ENCODE measurements at places on chromosomes 6 and 20.
A peak's percentile ranks its signal among the peaks of the same experiment; 100 is the strongest.

DNA sequence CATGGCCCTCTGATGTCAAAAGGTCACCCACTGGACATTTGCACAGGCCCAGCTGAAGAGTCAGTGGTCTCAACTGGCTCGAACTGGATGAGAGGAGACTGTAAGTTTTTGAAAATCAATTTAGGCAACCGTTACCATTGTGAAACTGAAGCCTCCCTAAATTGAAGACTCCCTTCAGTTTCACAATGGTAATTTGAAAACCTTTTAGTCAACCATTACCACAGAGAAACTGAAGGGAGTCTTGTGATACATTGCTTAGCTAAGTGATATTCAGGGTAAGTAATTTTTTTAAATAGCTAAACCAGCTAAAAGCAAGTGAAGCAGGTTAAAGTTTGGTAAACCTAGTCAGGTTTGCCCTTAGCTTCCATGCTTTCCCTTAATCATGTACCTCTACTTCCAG, 197.3 kb upstream of the NT5E start:
- DNase-seq = no peak

- no peak for DNase-seq
Measured at GRCh38 chr6:33212857-33213165, 4.5 kb downstream of the RING1 start.

DNA sequence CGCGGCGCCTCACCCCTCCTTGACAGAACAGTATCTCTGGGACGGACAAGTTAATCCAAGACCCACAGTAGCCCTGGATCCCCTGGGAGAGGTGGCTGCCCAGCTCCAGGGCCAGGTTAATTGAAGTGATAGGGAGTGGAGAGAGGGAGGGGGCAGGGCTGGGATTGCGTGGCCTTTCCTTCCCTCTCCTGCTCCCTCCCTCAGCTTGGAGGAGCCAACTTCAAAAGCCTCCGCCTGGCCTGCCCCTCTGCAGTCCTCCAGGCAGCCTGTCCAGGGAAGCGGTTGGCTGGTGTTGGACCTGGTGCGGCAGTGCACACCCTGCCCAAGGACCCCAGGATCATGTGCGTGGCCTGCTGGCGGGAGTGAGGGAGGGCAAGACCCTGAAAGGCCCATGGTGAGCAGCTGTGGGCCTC, at the start of gene C20orf204:
TSS of gene C20orf204 (plus strand) at position 250 of the 413 bp plus-strand sequence. CDS start at position 392, 142 bp downstream.
- DNase-seq = no peak

DNA sequence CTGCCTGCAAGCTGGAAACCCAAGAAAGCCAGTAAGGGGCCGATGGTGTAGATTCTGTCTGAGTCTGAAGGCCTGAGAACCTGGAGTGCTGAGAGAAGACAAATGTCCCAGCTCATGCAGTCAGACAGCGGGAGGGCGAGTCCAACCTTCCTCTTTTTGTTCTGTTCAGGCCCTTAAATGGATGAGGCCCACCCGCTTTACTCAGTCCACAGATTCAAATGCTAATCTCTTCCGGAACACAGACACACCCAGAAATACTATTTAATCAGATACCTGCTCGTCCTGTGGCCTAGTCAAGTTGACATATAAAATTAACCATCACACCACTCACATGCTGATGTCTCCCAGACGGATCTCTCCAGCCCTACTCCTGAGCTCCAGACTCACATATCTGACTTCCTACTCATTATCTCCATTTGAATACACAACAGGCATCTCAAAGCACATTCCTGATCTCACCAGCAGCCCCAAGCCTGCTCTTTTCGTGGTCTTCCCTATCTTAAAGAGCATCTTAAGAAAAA, 26.7 kb upstream of the SRC start:
- no peak for DNase-seq

DNA sequence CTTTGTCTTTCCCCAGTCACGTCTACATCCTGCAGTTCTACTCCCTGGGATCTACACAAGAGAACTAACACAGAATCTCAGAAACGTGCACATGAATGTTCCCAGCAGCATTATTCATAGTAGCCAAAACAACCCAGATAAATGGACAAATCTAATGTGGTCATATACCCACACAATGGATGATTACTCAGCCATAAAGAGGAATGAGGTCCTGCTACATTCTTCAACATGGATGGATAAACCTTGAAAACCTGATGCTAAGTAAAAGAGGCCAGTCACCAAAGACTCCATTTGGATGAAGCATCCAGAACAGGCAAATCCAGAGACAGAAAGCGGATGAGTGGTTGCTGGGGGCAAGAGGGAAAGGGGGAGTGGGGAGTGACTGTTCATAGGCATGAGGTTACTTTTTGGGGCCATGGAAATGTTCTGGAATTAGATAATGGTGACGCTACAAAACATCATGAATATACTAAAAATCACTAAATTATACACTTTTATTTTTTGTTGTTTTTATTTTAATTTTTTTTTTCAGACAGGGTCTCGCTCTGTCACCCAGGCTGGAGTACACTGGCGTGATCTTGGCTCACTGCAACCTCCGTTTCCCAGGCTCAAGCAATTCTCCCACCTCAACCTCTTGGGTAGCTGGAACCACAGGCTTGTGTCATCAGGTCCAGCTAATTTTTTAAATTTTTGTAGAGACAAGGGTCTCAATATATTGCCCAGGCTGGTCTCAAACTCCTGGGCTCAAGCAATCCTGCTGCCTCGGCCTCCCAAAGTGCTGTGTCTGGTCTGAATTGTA, 50.8 kb upstream of the DSN1 start:
- DNase-seq = no peak

DNA sequence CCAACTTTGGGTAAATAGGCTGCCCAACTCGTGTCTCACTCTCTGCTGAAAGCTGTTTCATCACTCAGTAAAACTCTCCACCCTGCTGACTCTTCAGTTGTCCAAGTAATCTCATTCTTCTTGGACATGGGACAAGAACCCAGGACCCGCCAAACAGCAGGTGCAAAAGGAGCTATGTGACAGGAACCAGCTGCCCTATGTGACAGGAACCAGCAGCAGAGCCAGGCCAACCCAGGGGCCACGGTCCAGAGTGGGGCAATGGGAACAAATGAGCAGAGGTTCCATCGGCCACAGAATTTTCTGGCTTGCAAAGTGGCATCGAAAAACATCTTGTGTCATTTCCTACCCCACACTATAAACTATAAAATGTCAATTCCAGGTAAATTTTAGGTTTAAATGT, 56.5 kb downstream of the MOXD1 start:
- no peak for DNase-seq

DNA sequence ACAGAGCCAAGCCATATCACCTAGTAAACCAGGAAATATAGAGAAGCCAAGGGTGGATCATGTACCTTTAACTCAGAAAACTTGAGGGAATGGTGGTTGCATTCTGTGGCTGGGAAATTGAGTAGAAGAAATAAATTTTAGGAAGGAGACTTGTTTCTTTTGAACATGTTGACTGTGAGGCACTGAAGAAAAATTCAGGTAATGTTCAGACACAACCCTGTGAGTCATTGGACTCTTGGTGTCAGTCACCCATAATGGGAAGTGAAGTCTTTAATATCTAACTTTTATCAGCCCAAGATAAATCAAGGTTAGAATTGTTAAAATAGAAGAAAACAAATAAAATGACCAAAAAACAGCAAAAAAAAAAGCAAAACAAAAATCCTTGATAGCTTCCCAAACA, 98.8 kb upstream of the GRIK2 start:
- no peak for DNase-seq

DNA sequence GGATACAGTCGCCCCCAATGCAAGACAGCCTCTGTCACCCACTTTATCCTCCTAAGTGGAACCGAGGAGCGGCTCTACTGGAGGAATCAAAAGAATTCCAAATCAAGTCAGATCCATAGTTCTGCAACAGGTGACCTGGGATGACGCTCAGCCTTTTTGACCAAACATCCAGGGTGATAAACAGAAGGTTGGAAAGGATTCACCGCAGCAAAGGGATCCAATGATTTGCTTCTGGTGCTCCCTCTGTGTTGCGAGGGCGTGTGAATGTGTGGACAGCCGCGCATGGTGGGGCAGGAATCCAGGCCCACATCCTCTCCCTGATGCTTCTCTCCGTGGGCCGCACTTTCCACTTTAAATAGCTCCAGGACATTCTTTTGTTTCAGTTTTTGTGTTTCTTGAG, 116.8 kb upstream of the CDH4 start:
- no peak for DNase-seq

- DNase-seq = no peak
Measured at GRCh38 chr6:165725201-165725600, 62.2 kb upstream of the PDE10A start.

DNA sequence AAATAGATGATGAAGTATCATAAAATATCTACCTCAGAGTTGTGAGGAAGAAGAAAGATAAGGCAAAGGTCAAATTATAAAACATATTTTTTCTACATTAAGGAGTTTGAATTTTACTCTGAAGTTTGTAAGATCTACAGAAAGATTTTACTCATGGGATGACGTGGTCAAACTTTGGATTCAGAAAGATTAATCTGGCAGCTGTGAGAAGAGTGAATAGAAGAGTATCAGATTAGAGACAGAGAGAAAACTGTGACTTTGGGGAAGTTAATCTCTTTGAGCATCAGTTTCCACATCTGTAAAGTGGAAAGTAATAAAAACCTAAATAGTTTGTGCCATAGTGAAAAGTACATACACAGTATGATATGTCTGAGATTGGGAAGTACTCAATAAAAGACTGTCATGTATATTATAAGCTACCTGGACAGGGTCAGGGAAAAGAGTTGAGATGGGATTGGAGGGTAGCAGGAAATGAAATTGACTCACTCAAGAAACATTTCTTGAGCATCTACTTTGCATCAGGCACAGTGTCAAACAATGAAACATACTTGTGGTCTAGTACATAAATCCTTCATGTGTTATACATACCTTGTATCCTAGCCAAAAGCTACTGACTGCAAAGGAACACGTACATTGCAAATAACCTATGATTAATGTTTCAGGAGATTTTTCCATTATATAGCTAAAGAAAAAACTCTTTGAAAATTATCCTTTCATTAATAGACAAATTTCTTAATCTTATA, 222.1 kb downstream of the TMEM200A start:
- no peak for DNase-seq

GRCh38 chr6:157754351-157754750, 68.7 kb upstream of the SNX9 start:
- no peak for DNase-seq

GRCh38 chr20:44279228-44279627, 31.8 kb downstream of the FITM2 start:
- no peak for DNase-seq

GRCh38 chr20:12660918-12661317, 347.9 kb upstream of the SPTLC3 start:
- no peak for DNase-seq

DNA sequence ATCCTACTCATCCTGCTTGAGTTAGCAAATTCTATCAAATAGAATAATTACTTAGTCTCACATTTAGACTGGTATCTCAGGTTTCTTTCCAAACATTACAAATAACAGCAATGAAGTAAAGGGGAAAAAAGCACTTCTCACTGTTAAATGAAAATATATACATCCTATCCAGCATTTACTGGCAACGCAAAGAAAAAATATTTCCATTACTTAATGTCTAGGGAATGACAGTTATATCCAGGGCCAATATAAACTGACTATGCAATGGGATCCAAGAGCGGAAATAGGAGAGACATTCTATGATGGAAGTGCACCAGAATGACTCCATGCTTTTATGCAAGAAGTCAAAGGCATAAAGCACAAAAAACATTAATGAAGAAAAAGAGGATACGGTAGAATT, 60.3 kb downstream of the ME1 start:
- DNase-seq = no peak

- no peak for DNase-seq
Measured at GRCh38 chr20:5996765-5997164, 46.3 kb downstream of the MCM8 start.

- no peak for DNase-seq
Measured at GRCh38 chr6:123909989-123910388, 106.3 kb downstream of the NKAIN2 start.

GRCh38 chr20:35992713-35993335, 24.4 kb downstream of the CNBD2 start:
- DNase-seq = peak; percentile 51

GRCh38 chr6:69122407-69122773, 487.3 kb downstream of the ADGRB3 start:
- no peak for DNase-seq

GRCh38 chr6:36248980-36249379, 20.9 kb upstream of the PNPLA1 start:
- DNase-seq = no peak

- no peak for DNase-seq
Measured at GRCh38 chr6:139638179-139638941, 263.9 kb upstream of the CITED2 start.

DNA sequence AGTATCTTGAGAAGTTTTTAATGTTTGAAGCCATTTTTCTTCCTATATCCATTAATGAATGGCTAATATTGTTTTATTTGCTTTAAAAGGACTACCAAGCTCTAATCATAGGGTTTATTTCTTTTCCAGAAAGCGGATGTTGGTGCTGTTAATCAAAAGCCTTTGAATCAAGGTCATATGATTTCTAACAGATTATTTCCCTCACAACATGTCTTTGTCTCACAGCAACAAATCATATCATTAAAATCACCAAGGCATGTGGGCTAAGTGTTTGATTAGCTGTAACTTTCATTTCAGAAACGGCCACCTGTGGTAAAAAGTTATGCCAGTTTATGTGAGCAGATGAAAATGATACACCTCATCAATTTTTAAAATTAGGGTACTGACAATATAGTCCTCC, 21.7 kb downstream of the TRAF3IP2 start:
- no peak for DNase-seq

GRCh38 chr20:38200646-38201045, 35.6 kb upstream of the TGM2 start:
- DNase-seq = no peak

GRCh38 chr20:58306421-58307261, 2.9 kb upstream of the RAB22A start:
- no peak for DNase-seq

DNA sequence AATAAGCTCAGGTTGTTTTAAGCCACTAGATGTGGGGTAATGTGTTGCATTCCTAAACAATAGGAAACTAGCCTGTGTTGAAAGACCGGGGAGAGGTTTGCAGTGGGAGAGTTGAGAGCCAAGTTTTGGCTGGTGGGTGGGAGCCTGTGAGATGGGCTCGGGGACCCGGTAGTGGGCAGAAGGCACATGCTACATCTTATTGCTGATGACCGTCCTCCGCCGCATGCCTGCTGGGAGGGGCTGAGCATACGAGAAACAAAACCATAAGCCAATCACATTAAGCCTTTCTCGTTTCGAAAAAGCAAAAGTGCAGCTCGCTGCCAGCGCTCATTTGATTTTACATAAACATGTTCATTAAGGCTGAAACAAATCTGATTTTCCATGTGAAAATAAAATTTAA, 57.4 kb upstream of the MPC1 start:
- DNase-seq = no peak

DNA sequence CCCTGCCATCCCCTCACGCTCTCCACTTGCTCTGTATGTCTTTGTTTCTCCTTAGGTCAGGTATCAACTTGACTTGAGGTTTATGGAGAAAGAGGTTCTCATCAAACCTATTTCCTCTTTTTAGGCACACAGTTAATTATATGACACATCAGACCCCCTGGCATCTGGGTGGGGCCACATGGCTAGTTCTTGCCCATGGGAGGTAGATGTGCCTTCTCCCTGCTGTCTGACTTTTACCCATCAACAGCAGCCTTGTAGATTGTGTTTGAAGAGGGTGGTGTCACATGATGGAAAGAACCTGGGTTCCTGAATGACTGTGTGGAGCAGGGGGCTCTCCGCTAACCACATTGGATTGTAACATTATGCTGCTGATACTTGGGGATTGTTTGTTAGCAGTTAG, 7.2 kb upstream of the UQCC2 start:
- no peak for DNase-seq
